Activated naive CD4-positive, alpha-beta T cell (primary cell): ENCODE measurements at places on chromosomes 1 and 21.

DNA sequence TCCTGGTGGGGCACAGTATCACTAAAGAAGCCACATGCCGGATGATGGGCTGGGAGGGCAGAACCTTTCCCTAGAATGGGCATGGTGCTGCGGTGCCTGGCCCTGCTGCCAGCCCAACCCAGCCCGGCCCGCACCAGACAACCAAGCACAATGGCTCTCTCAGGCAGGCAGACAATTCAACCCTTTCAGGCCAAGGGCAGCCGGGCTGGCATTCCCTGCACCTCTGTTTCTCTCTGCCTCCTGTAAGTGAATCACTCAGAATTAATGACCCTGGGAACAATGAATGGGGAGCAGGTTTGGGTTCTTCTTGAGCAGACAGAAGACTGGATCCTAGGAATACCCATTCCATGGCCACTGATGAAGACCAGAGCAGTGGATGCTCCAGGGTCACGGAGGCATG is 41.0 kb upstream of the IFFO2 start:
- DNase-seq: no peak

GRCh38 chr1:27591622-27592021 is 12.3 kb downstream of the AHDC1 start:
- no peak for DNase-seq

- DNase-seq: no peak
Measured at GRCh38 chr1:42922687-42923366, 35.8 kb downstream of the SLC2A1 start.

DNA sequence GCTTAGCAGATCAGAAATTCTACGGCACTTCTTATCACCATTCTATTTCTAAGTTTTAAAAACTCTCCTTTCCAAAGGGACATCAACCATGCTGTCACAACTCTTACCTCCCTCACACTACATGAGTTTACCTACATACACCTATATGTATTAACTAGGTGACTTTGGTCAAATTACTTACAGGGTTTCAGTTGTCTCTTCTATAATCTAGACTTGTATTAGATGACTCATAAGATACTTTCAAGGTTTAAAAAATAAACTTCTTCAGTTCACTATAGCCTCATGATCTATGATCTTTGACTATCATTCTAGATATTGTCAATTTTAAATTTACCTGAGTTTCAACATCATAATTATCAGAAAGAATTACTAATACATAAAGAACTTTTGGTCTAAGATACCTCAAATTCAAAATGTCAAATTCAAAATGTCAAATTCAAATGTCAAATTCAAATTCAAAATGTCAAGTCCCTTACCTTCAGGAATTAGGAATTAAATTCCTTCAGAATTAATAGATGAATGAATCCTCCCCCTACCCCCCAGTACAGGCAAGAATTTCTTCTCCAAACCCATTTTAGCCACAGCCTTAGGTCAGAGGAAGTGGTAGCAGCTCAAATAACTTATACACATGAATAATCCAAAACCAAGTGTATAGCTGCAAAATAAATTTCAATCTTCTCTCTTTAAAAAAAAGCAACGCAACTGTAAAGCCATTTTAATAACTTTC is 31.1 kb downstream of the OTUD7B start:
- DNase-seq: no peak

DNA sequence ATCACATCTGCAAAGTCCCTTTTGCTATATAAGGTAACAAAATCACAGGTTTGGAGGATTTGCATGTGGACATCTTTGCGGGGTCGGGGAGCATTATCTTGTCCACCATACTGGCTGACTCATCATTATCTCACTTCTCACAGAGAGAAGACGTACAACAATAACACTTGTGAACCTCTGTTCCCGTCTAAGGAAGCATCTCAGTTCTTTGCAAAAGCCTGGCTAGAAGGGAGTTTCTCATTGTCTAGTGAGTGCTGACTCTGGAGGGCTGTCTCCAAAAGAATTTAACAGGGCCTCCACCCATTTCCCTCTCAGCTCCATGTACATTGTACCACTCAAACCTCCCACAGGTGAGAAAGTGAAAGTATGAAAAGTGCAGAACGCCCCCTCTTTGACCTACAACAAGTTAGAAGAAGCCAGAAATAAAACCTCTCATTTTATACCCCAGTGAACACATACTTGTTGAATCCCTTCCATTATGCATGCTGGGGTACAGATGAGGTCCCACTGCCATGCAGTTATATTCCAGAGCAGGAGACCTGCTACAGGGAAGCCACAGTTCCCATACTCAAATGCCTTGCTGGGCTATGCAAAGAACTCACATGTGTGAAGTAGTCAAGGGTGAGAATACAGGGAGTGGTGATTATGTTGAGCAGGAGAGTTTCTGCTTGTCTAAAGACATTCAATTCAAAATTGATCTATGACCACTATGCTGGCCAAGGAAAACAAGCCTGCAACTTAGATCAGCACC is 121.7 kb upstream of the PRDX6 start:
- DNase-seq: no peak
